ENCODE measurements at places on chromosomes 3 and 15.

DNA sequence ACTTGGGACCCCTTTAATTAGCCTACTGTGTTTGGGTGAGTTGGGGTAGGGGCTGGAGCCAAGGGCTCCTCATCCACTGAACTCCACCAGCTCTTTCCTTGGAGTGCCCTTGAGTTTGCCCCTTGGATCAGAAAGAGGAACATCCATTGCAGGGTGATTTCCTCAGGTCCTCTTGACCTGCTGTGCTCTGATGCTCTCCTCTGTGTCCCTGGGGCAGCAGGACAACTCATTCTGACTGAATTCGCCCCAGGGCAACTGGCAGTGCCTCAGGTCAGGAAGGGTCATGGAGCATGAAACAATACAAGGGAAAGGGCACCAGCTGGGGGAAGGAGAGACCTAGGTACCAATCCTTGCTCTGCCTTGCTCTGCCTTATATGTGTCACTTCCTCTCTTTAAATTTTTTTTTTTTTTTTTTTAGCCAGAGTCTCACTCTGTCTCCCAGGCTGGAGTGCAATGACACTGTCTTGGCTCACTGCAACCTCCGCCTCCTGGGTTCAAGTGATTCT lies 47.8 kb downstream of the BSN start:
- no peak for DNase-seq

- no peak for DNase-seq
Observed at GRCh38 chr15:37616215-37616614, 318.2 kb upstream of the TMCO5A start.

DNA sequence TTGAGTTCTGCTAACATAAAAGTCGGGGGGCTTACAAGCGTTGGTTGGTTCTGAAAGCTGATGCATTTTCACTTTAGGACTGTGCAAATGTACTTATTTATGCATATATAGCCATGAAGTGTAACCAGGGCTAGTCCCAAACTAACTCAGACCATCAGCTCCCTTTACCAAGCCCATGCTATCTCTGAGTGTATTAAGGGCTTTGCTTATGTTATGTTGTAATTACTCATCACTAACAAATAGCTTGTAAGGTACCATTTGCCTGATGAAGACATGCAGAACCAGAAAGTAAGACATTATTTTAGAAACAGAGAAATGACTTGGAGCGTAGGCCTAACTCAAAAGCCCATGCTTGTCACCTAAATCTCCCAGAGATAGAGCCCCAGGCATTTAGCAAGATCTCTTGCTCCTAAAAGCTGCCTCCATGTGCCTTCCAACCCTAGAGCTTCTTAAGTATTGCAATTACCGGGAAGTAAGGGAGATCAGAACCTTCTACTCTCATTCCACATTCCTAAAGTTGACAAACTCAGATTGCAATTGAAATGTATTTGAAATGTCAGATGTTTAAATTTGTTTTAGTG lies 362.9 kb upstream of the RBMS3 start:
- DNase-seq = no peak

DNA sequence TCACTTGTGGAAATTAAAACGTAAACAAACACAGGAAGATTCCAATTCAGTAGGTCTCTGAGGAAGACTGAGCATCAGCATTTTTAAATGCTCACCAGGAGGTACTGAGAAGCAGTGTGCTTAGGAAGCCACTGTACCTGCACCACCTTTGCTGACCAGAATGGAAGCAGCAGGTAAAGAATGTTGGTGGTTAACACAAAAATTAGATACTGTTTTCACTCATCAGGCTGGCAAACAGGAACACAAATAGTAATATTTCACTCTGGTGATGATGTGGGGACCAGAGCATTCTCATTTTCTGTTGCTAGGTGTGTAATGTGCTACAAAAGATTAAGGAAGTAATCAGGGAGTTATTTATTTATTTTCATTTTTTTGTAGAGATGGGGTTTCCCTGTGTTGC lies 29.9 kb upstream of the GHSR start:
- no peak for DNase-seq

DNA sequence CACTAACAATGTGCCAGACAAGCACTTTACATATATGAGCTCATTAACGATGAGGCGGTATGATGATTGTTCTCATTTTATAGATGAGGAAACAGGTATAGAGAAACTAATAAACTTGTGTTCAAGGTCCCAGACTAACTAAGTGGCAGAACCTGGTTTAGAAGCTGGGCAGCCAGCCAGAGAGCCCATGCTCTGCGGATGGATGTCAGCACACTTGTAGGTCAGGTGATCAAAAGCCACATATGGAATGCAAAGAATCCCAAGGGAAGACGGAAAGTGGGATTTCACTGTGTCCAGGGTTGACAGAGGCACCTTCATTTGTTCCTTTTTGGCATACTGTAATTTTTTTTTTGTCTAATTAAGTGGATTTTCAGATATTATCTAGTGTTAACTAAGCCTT lies 103.7 kb downstream of the EFL1 start:
- DNase-seq = no peak

DNA sequence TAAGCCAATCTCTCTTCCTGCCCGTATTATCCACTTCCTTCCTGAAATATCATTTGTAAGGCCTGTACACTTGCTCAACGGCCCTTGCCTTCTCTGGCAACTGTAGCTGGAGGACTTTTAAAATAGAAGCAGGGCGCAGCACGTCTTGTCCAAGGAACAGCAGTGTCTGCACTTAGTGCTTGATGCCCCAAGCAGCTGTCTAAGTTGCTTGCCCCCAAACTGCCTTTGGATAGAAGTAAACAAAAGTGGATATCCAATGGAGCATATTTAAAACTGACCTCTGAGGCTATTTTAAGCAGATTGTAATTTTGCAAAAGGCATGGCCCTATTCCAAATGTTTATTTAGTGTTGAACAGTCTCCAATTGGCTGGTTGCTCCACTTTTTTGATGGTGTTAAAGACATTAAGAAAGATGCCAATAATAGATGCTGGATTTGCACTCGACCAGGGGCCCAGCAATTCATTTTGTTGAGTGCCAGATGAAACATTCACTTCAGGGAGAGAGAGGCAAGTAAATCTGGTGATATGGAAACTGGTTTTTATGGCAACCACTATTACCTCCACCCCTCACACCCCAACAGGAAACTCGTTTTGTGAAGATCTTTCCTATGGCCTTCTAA lies 526.8 kb upstream of the TBL1XR1 start:
- no peak for DNase-seq

- no peak for DNase-seq
Observed at GRCh38 chr3:159189994-159190669, 388.3 kb downstream of the MFSD1 start.

DNA sequence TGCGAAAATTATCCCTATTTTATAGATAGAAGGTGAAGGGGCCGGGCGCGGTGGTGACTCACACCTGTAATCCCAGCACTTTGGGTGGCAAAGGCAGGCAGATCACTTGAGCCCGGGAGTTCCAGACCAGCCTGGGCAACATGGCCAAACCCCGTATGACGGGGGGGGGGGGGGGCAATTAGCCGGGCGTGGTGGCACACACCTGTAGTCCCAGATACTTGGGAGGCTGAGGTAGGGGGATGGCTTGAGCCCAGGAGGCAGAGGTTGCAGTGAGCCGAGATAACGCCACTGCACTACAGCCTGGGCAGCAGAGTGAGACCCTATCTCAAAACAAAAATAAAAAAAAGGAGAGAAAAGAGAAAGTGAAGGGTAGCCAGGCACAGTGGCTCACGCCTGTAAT lies 1.4 kb downstream of the AAGAB start:
- no peak for DNase-seq

DNA sequence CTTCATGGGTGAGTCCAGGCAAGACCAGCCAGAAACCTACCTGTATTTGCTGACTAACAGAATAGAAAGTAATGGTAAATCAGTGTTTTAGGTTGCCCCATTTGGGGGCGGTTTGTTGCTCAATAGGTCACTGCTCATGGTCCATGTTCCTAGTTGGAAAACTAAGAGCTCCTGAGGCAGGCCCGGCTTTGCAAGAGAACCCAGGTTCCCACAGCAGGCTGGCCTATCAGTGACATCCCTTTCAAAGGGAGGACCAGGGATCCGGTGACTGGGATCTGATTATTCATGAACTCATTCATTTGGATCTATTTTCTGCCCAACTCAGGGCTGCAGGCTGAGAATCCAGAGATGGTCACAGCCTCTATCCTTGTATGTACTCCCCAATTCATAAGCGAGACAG lies 163.9 kb downstream of the WNT7A start:
- DNase-seq = no peak

DNA sequence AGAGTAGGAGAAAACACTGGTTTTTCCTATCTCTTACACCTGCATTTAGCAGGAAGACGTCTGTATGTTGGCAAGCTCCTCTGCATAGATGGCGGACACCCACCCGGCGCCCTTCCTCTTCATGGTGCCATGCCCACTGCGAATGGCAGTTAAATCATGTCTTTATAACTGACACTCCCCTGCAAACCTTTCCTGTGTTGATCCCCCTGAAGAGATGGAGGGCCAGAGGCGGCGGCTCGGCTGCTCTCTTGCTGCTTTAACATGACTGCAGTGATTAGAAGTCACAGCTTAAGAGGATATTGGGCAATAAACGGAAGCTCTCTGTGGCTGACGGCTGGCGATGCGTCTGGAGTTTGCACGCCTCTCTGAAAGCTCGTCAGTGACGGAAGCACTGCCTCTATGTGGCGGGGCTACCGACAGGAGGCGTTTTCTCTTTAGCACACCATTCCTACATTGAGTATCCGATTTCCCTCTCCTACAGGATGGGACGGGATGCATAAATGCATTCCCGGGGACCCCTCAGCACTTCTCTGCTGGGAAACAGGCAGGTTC lies 25.5 kb upstream of the SNRPA1 start:
- peak; percentile 39 for DNase-seq

GRCh38 chr3:41940393-41940792 lies 21.5 kb downstream of the ULK4 start:
- no peak for DNase-seq

- DNase-seq = peak; percentile 91
Observed at GRCh38 chr3:52046186-52046901, 10.0 kb downstream of the DUSP7 start.

GRCh38 chr15:100879464-100880138 lies at the start of gene ALDH1A3:
ALDH1A3 (plus strand) TSS chr15:100879831; CDS start chr15:100879908, 77 bp downstream.
- DNase-seq = no peak

GRCh38 chr3:128205558-128206145 lies 52.4 kb downstream of the EEFSEC start:
- no peak for DNase-seq

GRCh38 chr15:92891533-92892200 lies 8.5 kb upstream of the CHD2 start:
- no peak for DNase-seq

- DNase-seq = no peak
Observed at GRCh38 chr3:168989396-168989795, 674.1 kb downstream of the MECOM start.

DNA sequence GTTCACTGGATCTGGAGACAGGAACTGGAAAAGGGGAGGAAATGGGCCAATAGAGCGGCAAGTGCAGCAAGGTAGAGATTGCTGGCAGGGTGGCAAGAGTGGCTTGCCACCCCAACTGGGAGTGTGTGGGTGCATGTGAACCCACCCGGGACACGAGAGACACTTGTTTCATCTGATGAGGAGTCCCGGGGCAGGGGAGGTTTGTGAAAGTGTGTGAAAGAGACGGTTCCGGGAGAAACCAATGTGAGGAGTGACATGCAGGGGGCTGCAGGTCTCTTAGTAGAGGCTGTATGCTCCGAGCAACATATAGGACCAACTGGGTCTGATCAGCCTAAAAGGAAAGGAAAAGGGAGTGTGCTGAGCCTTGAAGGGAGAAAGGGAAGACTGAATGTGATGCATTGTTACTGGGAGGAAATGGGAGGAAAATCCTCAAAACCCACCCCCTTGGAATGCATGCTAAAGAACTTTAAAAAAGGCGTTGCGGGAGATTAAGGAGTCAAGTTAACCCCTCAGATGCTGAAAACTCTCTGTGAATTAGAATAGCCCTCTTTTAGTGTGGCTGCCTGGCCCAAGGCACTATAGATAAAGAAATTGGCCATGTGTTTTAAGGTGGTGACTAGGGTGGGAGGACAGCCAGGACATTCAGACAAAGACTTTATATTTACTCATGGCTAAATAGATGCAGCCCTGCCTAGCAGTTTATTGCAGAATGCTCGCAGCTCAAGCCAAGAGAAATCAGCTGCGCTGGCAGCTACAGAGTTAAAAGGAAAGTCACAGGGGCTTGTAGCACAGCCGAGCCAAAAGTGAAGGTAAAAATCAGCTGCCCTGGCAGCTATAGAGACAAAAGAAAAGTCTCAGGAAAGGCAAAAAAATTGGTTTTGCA lies 9.1 kb upstream of the SLC9C1 start:
- no peak for DNase-seq

- DNase-seq = no peak
Observed at GRCh38 chr15:73928971-73929627, 2.8 kb downstream of the LOXL1 start.

All from kidney epithelial cell (primary cell).